ENCODE measurements at places on chromosomes 7 and 10.

DNA sequence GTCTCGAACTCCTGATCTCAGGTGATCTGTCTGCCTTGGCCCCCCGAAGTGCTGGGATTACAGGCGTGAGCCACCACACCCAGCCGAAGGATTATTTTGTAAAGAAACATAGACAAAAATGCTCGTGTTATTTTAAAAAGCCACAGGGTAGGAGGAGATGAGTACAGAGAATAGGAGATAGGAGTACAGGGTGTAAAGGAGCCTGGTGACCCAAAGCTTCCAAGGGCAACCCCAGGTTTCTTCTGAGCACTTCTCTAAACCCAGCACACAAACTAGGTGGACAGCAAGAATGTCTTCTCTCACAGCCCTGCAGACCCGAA lies 54.7 kb downstream of the ZNF467 start:
- no peak for DNase-seq

DNA sequence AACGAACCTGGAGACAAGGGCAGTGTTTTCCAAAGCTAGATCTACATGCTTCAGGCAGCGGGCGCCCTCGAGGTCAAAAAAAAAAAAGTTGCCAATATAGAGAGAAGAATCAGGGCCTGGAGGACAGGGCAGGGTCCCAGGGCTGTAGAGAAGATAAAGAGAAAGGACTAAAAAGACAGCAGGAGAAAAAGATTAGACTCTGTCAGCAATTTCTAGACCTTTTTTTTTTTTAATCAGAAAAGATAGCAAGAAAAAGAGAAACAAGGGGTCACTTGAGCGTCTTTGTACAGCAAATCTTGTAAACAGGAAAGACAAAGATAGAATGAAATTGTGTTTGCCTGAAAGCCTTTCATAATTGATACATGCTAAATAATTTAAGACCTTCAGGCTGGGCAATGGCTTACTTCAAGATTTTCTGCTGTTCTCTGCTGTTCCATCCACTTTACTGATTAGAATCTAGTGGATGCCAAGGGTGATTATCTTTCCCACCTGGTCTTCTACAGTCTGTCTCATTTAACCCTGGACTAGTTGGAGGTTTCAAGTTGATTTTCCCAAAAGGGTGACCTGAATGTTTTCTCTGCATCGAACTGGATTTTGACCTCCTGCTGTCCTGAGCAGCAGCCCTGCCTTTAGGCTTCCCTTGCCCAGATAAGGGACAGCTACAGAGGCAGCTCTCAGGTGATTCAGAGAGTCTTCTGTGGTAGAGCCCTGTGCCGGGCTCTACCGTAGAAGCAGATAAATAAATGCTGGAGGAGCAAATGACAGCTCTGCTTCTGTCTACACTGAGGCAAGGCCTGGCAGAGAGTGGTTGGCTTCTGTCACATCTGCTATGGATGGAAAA lies 5.1 kb downstream of the LMOD2 start:
- no peak for DNase-seq

DNA sequence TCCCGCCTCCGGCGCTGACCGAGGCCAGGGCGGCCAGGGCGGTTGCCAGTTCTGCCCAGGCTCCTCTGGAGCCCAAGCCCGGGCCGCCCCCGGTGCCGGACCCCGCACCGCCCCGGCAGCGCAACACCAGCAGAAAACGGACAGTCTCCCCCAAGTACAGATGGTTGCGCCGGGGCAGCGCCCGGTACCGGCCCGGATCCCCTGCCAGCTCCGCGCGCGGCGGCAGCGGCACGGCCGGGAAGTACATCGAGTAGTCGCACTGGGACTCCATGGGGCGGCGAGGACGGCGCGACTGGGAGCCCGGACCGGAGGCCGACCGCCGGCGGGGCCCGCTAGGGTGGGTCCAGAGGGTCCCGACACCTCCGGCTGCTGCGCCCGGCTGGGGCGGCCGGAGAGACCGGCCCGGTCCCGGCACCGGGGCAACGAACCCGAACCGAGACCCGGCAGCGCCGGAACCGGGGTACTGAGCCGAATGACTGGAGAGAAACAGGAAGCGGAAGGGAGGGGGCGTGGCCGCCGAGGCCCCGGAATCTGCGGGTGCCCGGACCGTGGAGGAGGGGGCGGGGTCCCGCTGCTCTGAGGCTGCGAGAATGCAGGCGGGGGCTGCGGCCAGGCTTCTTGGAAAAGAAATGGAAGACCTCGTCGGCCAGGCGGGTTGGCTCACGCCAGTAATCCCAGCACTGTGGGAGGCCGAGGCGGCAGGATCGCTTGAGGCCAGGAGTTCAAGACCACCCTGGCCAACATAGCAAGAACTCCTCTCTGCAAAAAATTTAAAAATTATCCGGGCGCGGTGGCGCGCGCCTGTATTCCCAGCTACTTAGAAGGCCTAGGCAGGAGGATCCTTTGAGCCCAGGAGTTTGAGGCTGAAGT lies at the start of gene TRAPPC14:
Gene TRAPPC14 (minus strand): TSS at position 495 of the 870 bp plus-strand sequence. CDS start 224 bp downstream, at position 271.
- peak; percentile 53 for DNase-seq

DNA sequence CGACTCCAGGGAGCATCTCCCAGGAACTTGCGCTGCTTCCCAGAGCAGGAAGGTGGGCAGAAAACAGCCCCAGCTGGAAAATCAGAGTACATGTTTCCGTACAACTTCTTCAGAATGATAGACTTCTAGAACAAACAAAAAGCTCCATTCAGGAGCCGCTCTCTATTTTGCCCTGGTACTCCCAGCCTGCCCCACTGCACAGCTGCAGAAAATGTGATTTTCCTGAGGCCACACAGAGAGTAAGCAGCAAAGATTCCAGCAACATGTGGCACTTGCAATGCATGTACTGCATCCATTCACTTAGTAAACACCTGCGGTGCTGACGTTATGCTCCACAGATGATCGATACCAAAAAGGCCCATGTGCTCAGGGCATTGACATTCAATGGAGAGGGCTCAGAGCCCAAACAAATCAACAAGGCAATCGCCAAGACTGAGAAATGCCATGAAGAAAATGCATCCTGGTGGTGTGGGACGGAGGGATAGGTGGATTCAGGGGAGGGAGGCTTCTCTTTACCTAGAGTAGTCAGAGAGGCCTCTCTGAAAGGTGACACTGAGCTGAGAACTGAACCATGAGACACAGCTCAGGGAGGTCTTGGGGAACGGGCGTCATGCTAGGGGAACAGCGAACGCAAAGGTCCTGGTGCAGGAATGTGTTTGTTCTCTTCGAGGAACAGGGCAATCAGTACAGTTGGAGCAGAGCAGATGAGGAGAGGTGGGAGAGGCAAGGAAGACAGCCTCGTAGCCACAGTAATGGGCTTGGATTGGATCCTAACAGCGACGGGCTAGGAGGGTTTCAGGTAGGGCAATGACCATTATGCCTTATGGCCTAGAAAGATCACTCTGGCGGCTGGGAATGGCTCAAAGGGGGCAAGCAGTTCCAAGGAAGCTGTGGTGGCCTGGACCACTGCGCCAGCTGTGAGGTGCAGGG lies 35.3 kb upstream of the DUSP5 start:
- no peak for DNase-seq

GRCh38 chr10:22454634-22455033 lies 109.3 kb downstream of the SPAG6 start:
- DNase-seq, result no peak

GRCh38 chr10:56135828-56136227 lies 225.2 kb downstream of the ZWINT start:
- DNase-seq, result no peak

- no peak for DNase-seq
Measured at GRCh38 chr10:117096599-117097201, 41.4 kb downstream of the VAX1 start.

- DNase-seq, result no peak
Measured at GRCh38 chr10:43203448-43204041, 63.3 kb downstream of the RASGEF1A start.

DNA sequence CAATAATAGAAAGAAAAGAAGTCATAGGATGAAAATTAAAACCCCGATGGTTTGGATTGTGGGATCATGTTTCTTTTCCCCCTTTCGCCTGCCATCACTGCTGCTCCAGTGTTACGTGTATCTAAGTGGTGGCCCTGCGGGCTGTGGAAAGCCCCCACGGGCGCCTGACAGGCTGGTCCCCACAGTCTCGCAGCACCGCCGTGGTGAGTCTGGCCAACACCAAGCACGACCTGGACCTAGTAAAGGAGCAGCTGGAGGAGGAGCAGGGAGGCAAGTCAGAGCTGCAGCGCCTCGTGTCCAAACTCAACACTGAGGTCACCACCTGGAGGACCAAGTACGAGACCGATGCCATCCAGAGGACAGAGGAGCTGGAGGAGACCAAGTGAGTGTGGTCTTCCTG lies 19.5 kb downstream of the MYH16 start:
- DNase-seq, result no peak

DNA sequence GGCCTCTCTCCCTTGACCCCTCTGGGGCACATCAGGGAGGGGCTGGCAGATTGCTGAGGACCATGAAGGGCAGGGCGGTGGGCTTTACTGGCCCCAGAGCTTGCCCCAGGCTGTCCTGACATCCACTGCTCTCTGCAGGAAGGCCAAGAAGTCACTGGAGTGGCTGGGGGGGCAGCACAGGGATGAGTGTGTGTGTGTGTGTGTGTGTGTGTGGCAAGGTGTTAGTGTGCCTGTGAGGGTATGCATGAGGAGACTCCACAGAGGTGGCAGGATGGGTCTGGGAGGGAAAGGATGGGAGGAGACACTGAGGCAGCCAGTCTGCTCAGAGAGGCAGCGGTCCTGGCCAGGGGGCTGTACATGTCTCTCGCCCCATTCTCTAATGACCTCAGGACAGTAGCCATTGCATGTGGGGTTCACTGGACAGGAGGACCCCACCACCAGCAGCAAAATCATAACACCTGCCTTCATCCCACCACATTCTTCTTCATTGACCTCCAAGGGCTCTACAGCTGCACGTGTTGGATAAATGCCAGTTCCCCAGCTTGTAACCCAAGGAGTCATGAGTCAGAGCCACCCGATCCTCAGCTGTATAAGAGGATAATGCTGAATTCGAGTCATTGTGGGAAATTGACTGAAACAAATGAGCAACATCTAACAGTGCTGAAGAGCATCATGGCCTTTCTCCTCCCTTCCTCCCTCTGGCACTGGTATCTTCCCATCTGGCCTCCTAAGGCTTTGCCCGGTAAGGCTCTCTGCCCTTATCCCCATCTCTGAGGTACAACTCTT lies 720.5 kb downstream of the GRID1 start:
- no peak for DNase-seq

DNA sequence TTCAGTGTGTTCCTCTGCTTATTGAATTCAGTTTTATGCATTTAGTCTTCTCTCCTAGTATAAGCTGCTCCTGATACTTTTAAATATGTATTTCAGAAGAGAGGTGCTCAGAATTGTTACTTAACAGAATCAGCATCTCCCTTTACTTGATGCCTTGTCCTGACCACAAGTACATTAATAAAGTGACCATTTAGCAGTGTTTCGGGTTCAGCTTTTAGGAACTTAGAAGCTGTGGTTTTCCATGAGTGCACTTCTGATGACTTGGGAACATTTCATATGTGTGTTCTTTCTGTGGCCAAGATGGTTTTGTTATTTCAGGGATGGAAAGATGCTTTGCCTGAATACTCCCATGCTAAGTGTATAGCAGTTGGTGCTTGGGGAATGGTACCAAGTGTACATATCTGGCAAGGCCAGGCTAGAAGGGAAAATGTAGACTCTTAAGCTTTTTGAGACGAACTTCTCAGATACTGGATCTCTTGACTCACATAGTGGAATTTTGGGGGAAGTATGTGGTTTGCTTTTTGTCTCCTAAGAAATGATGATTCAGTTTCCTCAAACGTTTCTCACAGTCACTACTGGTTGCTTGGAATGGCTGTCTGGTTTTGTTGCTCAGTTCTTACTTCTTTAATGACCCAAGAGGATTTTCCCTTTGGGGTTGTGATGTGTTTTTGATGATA lies 17.2 kb downstream of the SGPL1 start:
- no peak for DNase-seq

- no peak for DNase-seq
Measured at GRCh38 chr10:45006276-45007030, 5.7 kb downstream of the ZNF22 start.

- no peak for DNase-seq
Measured at GRCh38 chr7:17521437-17521836, 223.0 kb downstream of the AHR start.

DNA sequence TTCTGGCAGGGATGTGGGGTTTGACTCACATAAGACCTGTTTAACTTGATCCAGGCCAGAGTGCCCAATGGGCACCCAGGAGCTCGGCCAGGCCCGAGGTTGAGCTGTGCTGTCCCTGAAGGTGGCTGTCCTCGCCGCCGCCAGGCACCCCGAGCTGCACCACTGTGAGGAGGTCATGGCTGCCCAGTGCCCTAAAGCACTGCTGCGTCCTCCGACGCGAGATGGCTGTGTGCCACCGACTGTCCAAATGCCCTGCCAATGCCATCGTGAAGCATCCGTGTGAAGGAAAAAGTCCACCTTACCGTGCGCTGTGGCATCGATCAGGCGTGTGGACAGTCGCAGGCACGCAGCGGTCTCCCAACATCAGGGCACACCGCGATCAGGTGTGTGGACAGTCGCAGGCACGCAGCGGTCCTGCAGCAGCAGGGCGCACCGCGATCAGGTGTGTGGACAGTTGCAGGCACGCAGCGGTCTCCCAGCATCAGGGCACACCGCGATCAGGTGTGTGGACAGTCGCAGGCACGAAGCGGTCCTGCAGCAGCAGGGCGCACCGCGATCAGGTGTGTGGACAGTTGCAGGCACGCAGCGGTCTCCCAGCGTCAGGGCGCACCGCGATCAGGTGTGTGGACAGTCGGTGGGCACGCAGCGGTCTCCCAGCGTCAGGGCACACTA lies 120.3 kb downstream of the VIPR2 start:
- DNase-seq, result no peak

- no peak for DNase-seq
Measured at GRCh38 chr10:50540069-50540825, 83.5 kb downstream of the SGMS1 start.

- no peak for DNase-seq
Measured at GRCh38 chr10:27908231-27908630, 90.6 kb downstream of the ODAD2 start.

- DNase-seq, result no peak
Measured at GRCh38 chr10:80144696-80145131, 12.2 kb downstream of the PLAC9 start.

- DNase-seq, result no peak
Measured at GRCh38 chr10:104318810-104319741, 19.2 kb downstream of the ITPRIP start.

DNA sequence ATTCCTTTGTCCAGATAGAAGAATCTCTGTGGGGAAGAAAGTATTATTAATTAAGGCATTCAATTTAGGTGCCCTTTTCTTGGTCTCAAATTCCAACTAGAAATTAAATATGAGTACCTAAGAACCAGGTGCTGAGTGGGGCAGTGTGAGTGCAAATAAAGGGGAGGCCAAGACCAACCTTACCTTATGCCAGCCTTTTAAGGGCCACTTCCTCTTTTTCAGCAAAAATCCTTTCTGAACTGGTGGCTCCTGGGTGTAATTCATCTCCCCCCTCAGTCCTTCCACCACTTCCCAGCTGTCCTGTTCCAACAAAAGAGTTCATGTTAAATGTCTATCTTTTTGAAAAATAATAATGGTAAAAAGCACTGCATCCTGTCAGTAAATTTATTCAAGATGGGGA lies 108.2 kb downstream of the OSBPL3 start:
- DNase-seq, result no peak

GRCh38 chr10:95430231-95430951 lies 130.8 kb downstream of the SORBS1 start:
- DNase-seq, result peak; percentile 49

GRCh38 chr7:45001826-45002225 lies 1.8 kb downstream of the CCM2 start:
- no peak for DNase-seq
